ENCODE measurements at places on chromosomes 7 and 10. TPM values are rescaled to one million over a fixed set of nuclear protein-coding genes. Genes with fewer than 3 reads are reported as not detected.
A peak's percentile ranks its signal among the peaks of the same experiment; 100 is the strongest.

DOCK1 gene
- total RNA-seq, result 65.8 TPM

DNA sequence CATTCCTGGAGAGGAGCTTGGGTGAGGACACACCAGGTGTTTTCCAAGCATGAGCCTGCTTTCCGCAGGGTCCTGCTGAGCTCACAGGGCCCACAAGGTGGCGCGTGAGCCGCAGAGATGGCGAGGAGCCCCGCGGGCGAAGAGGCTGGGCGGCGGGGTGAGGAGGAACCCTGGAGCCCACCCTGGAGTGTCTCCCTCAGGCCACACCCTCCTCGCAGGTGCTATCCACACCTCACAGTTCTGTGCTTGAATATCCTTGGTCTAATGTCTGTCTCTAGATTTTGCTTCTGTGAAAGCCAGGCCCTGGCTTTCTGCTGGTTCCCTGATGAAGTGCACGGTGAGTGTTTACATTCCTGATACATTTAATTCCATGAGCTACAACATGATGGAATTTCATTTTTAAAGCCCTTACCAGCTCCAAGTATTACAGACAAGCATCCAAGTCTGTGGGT lies 433.6 kb downstream of the ACTR3B start:
- peak; percentile 11 for DNase-seq

DNA sequence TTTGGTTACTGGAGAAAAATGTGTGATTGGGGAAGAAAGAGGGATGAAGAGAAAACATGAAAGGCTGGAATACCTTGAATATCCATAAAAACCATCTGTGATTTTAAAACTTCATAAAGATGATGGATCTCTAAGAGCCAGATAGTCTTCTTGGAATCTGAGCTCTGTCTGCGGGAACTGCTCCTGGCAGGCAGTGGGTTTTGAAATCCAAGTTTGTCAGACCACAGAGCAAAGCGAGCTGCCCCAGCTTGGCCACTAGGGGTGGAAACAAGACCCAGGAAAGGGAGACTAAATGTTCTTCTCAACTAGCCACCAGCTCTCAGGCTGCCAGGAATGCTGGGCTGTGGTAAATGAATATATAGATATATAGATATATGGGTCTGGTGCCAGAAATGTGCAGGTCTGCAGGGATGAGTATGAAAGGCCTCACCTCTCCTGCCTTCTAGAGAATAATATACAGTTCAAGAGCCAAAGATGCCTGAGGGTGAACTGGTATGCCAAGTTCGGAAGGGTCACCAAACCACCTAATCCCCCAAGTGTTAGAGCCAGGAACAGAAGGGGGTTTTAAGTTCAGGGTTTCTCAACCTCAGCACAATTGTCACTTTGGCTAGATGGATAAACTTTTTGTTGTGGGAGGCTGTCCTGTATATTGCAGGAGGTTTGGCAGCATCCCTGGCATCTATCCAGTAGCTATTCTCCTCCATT lies 208.8 kb downstream of the KCNMA1 start:
- DNase-seq, result peak; percentile 36

DNA sequence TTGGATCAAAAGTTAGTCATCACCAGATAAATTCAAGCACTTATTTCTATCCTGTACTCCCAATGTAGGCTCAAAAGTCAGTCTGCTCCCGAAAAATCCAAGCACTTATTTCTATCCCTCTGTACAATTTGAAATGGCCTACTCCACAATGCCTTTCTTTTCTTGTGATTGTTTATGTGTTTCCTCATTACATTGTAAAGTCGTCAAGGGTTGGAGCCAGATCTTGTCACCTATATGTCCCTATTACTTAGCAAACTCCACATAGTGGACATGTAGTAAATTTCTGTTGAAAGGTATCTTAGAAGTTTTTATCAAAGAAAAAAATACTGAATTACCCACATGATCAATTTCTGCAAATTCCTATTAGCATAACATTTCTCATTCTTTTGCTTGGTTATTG lies 82.1 kb downstream of the CYP51A1 start:
- no peak for DNase-seq

PTN gene
- 1.3 TPM for total RNA-seq

GRCh38 chr10:114304571-114305421 lies 65.7 kb downstream of the VWA2 start:
- DNase-seq, result peak; percentile 73

DNA sequence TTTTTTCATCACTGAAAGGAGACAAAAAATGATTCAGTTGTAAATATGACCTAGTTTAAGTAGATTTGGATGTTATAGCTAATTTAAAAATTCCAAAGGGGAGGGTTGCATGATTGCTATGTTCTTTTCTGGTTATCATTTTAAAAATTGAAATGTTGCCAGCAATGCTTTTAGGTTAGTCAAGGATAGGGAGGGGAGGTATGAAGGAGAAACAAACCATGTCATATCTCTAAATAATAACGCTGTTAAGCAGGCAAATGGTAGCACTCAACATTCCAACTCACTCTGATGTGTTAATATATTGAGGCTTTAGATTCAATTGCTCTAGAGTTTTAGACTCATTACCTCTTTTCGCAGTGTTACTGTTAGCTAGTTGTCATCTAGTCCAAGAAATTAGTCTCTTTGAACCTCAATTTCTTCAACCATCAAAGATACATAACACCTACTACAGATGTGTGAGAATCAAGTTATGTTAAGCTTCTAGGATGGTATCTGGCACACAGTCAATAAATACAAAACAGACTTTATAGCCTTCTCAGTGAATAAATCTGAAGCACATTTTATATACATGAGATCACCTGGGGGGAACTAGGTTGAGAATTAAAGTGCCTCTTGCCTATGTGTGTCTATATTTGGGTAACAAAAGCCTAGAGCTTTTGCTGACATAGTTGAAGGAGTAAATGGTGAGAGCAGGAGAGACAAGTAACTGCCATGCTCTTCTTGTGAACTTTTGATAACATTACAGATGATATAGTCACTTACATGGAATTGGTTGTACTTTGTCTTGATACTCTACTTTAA lies 124.9 kb downstream of the CSTF2T start:
- DNase-seq, result no peak

DNA sequence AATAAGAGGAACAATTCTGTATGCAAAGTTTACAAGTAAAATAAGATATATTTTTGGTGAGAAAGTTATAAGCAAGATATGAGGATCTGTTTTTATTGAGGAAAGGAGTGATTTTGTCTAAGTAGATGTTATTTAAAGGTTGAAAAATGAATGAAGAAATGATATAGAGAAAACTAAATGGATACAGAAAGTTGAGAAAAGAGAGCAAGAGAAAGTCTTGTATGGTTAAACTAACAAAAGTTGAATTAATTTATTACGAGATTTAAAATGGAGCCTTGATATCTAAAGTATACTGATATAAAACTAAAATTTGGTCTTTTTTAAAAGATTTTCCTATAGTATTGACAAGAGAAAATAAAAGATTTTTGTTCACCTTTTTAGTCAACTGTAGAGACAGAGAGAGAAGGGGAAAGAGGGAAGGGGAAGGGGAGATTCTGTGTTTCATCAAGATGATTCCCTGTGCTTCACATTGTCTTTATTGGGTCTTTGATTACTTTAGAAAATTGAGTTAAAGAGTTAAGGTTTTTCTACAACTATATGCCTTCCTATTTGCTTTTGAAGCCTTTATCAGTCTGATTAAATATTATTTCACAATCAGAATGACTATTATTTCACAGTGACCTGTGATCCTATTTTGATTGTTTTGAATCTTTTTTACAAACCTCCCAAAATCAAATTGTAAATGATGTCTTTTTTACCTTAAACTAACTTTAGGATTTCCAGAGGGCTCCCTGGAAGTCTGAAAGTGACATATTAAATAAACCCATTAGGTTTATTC lies 10.7 kb downstream of the SHTN1 start:
- no peak for DNase-seq

GRCh38 chr10:97270523-97271154 lies 21.8 kb downstream of the ARHGAP19 start:
- DNase-seq, result no peak

ZNF503 gene
- 3.8 TPM for total RNA-seq

DNA sequence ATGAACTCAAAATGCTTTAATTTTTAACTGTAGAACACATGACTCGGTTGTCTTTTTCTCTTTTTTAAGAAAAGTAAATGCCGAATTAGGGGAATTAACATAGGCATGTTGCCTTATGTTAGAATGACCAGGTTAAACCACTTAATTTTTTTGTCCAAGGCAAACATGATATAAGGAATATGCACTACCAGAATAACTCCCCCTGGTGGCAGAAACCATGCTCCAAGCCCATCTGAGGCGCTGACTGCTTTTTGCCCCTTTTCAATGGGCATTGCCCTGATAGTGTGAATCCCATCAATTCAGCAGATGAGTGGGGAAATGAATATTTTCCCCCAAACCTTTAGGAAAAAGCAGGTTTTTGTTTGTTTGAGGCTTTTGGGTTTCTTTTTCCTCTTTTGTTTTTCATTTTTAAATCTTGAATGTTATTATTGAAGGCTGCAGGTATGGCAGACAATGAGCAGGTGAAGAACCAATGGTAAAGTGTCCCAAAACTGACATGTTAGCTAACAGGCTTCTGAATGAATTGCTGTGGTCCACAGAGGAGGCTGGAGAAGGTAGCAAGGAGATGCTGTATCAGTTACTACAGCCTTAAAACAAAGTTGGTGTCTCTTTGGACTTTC lies 284.3 kb downstream of the SORCS3 start:
- DNase-seq, result peak; percentile 17

ETV1 gene
- 4.6 TPM for total RNA-seq

GDF10 gene
- 0.12 TPM for total RNA-seq

DNA sequence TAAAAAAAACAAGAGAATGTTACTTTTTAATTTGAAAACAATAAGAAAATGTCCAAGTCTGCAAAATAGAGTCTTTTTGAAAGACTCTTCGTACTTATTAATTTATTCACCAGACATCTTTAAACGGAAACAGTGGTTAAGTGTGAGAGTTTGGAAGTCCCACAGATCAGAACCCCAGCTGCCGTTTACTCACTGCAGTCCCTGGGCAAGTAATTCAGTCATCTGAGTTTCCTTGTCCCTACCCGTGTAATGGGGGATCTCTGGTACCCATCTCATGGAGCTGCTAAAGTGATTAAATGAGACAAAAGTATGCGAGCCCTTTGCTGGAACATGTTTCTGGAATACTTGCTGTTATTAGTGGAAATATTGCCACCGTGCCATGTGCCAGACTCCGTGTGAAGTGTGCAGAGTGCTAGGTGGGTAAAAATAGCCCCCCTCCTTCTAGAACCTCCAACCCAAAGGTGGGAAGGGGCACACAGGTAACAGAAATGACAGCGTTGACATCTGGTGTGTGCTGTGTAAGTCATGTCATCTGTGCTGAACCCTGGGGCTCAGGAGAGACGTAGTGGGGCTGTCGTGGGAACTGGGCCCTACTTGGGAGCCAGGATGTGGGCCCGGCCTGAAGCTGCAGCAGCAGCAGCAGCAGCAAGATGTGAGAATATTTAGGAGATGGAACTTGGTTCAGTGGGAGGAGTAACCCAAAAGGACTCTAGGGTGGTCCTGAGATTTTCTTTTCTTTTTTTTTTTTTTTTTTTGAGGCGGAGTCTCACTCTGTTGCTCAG lies 140.5 kb downstream of the CUX1 start:
- no peak for DNase-seq

LMTK2 gene
- total RNA-seq, result 52.0 TPM

DNA sequence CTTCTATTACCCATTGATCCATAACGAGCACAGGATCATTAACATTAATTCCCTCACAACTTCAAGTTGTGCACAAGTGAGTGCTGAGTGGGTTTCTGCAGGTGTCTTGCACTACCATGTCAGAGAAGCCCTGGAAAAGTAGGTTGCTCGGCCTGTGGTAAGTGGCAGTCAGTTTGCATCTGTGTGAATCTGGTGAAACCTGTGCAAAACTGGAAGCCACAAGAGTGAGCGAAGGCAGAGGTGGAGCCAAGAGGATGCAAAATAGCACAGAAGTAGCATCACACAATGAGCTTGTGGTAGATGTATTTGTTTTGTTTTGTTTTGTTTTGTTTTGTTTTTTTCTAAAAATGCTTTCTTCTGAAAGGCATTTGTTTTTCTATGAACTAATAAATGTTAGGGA lies 181.5 kb downstream of the THSD7A start:
- no peak for DNase-seq

DNA sequence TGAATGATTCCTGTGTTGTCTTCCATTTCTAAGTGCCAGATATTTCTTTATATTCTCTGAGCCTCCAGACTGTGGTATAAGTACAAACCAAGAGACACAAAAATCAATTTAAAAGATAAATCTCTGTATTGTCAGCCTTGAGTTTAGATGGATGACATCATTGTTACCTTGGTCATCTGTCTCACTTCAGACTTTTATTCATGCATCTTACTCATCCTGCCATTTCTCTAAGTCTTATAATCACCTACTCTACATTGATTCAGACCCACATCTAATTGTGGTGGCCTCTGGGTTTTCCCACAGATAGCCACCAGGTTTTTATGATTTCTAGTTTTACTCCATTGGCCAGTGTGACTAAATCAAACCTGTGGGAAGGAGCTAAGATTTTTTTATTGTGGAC lies 26.8 kb upstream of the HDAC9 start:
- DNase-seq, result no peak

FAM180A gene
- total RNA-seq, result 0.89 TPM

- DNase-seq, result no peak
Observed at GRCh38 chr10:125146791-125147579, 13.4 kb downstream of the CTBP2 start.

- no peak for DNase-seq
Observed at GRCh38 chr7:99920149-99920548, 819 bp upstream of the TRIM4 start.

DNA sequence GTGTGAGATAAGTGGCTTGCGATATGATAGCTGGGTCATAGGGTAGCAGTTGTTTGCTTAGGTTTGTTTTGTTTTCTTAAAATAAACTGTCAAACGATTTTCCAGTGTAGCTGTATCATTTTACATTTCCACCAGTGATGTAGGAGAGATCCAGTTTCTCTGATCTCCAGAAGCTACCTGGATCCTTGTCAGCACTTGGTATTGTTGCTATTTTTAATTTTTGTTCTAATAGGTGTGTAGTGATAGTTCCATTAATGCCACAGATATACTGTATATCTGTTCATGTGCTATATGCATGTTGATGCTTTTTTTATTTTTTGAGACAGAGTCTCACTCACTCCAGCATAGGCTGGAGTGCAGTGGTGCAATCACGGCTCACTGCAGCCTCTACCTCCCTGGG lies 44.4 kb downstream of the GOLGA7B start:
- DNase-seq, result no peak

DNA sequence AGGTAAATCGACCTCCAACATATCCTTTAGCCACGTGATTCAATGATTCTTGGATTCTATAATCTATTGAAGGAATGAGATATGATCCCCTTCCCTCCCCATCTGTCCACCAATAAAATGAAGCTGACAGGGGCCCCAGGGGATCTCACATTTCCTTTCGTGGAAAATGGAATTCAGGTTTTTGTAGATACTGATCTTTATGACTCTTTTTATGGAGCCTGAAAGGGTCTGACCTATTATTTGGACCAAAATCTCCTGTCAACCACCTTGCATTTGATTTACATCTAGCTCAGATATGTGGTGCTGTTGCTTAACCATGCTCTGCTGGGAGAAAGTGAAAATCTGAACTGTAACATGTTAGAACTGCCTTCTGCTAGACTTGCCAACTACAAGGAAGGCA lies 234.0 kb upstream of the CXCL12 start:
- DNase-seq, result no peak

GRCh38 chr7:88200789-88201188 lies 19.0 kb downstream of the SRI start:
- no peak for DNase-seq

All from left colon (tissue), 2 donors.